ENCODE measurements at places on chromosomes 16 and 17. TPM values are rescaled to one million over a fixed set of nuclear protein-coding genes. Genes with fewer than 3 reads are reported as not detected.

- DNase-seq, result no peak
Measured at GRCh38 chr17:48549914-48550501, 5.1 kb upstream of the HOXB2 start.

GRCh38 chr17:30513346-30513745 lies 36.1 kb downstream of the GOSR1 start:
- no peak for DNase-seq

GRCh38 chr16:84438971-84439696 lies 65.3 kb downstream of the MEAK7 start:
- DNase-seq, result no peak

GRCh38 chr17:61784510-61784909 lies 78.8 kb downstream of the BRIP1 start:
- DNase-seq, result no peak

TM4SF5 gene
- total RNA-seq, result not detected
